Thoracic aorta (tissue), 2 donors: ENCODE measurements at places on chromosomes 16 and 17. TPM values are rescaled to one million over a fixed set of nuclear protein-coding genes. Genes with fewer than 3 reads are reported as not detected.

The C17orf107 gene
- 5.6 TPM for total RNA-seq

The HSD11B2 gene
- total RNA-seq: not detected

- no peak for DNase-seq
Observed at GRCh38 chr16:27174798-27175197, 28.5 kb upstream of the KDM8 start.

GRCh38 chr17:39735882-39736281 is 1.9 kb upstream of the GRB7 start:
- no peak for DNase-seq

GRCh38 chr16:11009027-11009755 is 64.8 kb downstream of the CLEC16A start:
- DNase-seq: no peak

GRCh38 chr17:10162096-10162495 is 36.3 kb downstream of the GAS7 start:
- DNase-seq: no peak

GRCh38 chr17:41352597-41353366 is 2.2 kb upstream of the KRT33A start:
- no peak for DNase-seq

DNA sequence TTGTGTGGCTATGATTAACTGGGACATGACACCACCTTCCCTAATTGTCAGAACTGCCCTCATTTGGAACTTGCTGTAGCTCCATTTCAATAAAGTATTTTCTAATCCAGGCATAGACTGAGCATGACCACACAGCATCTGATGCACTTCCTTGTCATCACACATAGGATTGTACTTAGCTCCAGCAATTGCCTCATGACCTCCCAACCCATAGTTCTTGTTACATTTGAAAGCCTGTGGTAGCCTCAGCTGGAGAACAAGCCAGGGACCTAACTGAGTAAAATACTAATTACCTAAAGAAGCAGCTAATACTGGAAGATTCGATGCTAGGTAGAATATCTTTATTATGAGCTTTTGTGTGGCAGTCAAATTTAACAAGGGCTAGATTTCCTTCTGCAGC is 187.3 kb upstream of the KIF2B start:
- no peak for DNase-seq

GRCh38 chr17:19386051-19386929 is 700 bp downstream of the MFAP4 start:
- no peak for DNase-seq
